ENCODE measurements at places on chromosomes 1 and 21.
A peak's percentile ranks its signal among the peaks of the same experiment; 100 is the strongest.

- DNase-seq = no peak
Measured at GRCh38 chr1:215719552-215719951, 152.4 kb downstream of the KCTD3 start.

- DNase-seq = no peak
Measured at GRCh38 chr1:245730801-245731200, 576.0 kb downstream of the KIF26B start.

DNA sequence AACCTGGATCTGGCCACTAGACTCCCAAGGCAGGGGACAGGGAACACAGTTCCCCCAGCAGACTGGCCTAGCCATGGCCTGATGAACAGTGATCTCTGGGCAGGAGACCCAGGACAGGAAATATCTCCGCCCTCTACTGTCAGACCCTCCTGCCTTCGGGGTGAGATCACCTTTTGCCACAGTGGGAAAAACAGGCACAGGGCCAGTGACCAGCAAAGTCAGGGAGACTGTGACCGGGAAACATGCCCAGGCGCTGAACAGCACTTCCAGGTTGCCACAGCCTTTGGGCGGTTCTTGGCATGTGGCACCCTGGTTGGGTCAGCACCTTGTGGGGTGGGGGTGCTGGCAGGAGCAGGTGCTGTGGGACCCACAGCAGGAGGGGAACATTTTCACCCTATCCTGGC lies 8.9 kb upstream of the ZNF669 start:
- DNase-seq = no peak

- DNase-seq = no peak
Measured at GRCh38 chr1:55067022-55067778, 27.9 kb downstream of the PCSK9 start.

GRCh38 chr1:42449256-42449655 lies 6.6 kb downstream of the ZMYND12 start:
- DNase-seq = peak; percentile 8

Measured in lung (tissue), 17 donors.